ENCODE measurements at places on chromosomes 4 and X.

DNA sequence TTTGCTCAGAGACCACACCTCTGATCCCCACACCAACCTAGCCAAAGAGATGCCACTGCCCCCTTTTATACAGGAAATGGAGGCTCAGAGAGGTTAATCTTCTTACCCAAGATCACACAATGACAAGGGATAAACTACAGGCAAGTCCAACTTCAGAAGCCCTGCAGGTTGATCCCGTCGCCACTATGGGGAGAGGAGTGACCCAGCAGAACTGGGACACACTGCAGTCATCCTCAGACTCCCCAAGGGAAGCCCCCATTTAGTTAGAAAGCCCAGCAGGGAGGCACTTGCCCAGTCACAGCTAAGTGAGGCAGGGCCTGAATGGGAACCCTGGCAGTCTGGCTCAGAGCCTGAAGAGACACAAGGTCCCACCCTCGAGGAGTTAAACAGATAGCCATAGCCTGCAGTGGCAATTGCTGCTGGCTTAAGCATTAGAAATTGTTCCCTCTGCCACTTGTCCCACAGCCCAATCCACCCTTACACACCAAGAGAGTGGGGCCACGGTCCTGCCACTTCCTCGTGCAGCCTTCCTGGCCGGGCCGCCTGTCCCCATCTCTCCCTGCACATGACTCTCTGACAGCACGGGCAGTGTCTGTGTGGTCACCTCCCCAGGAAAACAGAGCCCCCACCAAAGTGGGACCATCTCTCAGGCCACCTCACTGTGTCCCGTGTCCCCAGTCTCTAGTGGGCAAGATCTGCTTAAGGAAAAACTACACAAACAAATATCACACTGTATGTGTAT, 2.7 kb downstream of the JAKMIP1 start:
- peaks cover 28% of the 10 kb centered on the region for H3K27me3 ChIP-seq
- H3K27ac ChIP-seq: no peak overlapping the region
- no peaks in the 10 kb centered on the region for H3K36me3 ChIP-seq
- H3K4me3 ChIP-seq: no peak overlapping the region
- H3K4me1 ChIP-seq: peaks cover 9% of the 10 kb centered on the region

GRCh38 chr4:102693262-102693850, 67.4 kb downstream of the MANBA start:
- DNase-seq: no peak
- H3K36me3 ChIP-seq: no peaks in the 10 kb centered on the region
- H3K4me3 ChIP-seq: no peak overlapping the region
- no peak overlapping the region for H3K27ac ChIP-seq
- H3K4me1 ChIP-seq: peaks cover 12% of the 10 kb centered on the region
- no peaks in the 10 kb centered on the region for H3K27me3 ChIP-seq

GRCh38 chr4:185838104-185838452, 26.1 kb upstream of the SORBS2 start:
- no peaks in the 10 kb centered on the region for H3K36me3 ChIP-seq
- no peaks in the 10 kb centered on the region for H3K27me3 ChIP-seq
- H3K4me3 ChIP-seq: no peak overlapping the region
- H3K4me1 ChIP-seq: peaks cover 39% of the 10 kb centered on the region

GRCh38 chr4:169234137-169234855, 36.5 kb downstream of the SH3RF1 start:
- no peak overlapping the region for H3K27ac ChIP-seq
- H3K36me3 ChIP-seq: no peaks in the 10 kb centered on the region
- DNase-seq: no peak

- DNase-seq: peak; percentile 50
- H3K4me3 ChIP-seq: no peak overlapping the region
- H3K27me3 ChIP-seq: peaks cover under 1% of the 10 kb centered on the region
- H3K4me1 ChIP-seq: peaks cover 25% of the 10 kb centered on the region
Observed at GRCh38 chrX:40263014-40263560, 165.3 kb upstream of the BCOR start.

Measured in adrenal gland (tissue), 19 donors.